GM12878 (cell line): ENCODE measurements at places on chromosomes 4 and X.

DNA sequence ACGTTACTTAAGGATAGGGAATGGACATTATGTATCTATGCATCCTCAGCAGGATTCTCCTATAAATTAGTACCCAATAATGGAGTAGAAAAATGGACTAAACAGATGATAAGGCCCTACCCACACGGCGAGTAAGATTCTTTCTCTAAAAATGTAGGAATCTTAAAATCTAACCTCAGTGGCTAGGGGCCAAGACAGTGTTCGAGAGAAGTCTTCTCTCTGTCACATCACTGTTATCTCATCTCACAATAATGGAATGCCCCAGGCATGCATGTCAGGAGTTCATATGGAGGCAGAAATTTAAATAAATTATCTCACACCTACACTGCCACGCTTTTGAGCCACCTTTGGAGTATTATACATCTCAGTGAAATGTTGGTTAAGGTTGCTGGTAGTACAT lies 132.9 kb downstream of the LDB2 start:
- DNase-seq: no peak

- DNase-seq: no peak
These were observed 61.3 kb downstream of the AFAP1 start for GRCh38 chr4:7878323-7878722.

DNA sequence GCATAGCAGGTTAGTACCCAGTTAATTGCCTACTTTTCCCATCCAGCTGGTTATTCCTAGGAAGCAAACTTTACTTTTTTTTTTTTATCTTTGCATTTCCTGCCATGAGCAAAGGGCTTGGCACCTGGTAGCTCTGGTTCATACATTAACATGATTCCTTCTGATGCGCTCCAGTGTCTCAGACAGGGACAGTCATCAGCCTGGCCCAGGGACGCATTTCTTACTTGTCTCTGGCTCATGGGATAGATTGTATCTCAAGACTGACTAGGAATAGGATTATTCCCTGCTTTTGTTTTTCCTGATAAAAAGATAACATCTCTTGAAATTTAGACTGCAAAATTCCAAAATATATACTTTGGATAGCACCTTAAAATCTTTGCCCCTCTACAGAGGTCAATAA lies 571.5 kb upstream of the TENM3 start:
- no peak for DNase-seq

GRCh38 chrX:48467281-48467761 lies 2.7 kb downstream of the SLC38A5 start:
- DNase-seq: no peak

GRCh38 chrX:100358766-100359165 lies 51.3 kb downstream of the PCDH19 start:
- no peak for DNase-seq

- no peak for DNase-seq
These were observed 14.6 kb upstream of the ZNF630 start for GRCh38 chrX:48086082-48086481.

DNA sequence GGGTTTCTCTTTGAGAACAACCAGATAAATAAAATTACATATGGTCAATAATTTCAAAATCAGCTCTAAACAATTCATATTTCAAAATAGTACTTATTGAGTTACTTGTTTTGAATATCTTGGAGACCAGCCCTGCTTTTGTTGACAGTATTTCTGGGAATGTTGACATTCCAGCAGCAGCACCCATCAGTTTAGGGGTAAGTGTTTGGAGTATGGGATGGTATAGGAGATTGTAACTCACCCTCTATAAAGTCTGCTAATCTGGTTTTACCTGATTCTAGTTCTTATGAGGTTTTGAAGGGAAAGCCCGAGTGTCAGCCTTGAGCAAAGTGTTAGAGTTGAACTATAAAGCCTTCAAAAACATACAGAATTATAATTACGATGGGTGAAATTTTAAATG lies 139.2 kb upstream of the ANKRD50 start:
- no peak for DNase-seq

- no peak for DNase-seq
These were observed 124.9 kb downstream of the IRF2 start for GRCh38 chr4:184349283-184350039.

GRCh38 chr4:53605783-53606182 lies 14.5 kb upstream of the LNX1 start:
- no peak for DNase-seq

DNA sequence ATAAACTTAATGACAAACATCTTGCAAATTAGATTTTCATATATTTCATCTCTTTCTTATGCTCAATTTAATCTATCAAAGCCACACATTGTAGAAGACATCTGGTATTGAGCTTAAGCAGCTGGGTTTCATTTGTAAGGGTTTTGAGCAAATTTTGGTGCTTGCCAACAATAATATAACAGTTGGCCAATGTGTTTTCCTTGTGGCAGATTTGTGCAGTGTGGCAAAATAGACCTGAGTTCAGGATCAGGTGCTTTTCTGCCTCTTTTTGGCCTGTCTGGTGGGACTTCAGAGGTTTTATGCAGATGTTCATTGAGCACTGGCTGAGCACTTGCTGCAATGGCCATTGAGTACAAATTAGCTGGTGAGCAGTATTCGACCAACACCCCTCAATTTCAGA lies 301.9 kb downstream of the BMPR1B start:
- no peak for DNase-seq

DNA sequence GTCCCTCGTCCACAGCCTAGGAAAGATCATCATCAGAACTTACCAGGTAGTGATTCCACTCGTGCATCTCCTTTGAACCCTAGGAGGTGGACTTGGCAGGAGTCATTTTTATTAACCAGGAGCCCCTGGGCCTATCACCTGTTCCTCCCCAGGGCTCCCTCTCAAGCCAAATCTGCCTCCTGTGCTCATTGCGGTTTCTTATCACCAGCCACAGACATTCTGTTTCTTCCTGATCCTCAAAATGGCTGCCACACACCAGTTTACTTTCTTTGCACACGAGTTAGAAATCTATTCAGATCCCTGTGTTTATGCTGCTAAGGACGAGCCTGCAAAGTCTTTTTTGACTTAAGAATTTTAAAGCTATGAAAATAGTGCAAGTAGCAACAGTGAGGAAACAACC lies 354.5 kb upstream of the BOD1L1 start:
- DNase-seq: no peak

DNA sequence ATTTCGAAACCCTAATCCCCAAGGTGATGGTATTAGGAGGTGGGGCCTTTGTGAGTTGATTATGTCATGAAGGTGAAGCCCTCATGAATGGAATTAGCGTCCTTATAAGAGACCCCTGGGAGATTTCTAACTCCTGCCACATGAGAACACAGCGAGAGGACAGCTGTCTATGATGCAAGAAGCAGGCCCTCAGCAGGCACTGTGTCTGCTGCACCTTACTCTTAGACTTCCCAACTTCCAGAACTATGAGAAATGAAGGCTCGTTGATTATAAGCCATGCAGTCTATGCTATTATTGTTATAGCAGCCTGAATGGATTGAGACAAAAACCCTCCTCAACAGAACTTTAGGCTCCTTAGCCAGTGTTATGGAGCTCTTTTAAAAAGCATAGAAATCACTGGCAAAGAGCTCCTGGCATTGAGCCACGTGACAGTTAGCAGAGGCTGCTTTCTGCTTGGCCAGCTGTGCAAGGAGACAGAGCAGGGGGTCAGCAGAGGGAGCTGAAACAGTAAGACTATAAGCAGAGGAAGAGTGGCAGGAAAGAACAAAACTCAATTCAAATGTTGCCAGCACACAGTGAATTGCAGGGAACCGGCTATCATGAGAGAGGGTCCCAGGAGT lies 219.2 kb upstream of the FAT1 start:
- DNase-seq: no peak

GRCh38 chr4:182261651-182262223 lies 18.5 kb downstream of the TENM3 start:
- DNase-seq: no peak

GRCh38 chr4:53161787-53162433 lies 204.0 kb downstream of the SCFD2 start:
- DNase-seq: no peak

- DNase-seq: no peak
These were observed 4.1 kb upstream of the NR0B1 start for GRCh38 chrX:30313322-30313721.

- peak; percentile 66 for DNase-seq
These were observed 67.1 kb downstream of the DTHD1 start for GRCh38 chr4:36348403-36348938.

DNA sequence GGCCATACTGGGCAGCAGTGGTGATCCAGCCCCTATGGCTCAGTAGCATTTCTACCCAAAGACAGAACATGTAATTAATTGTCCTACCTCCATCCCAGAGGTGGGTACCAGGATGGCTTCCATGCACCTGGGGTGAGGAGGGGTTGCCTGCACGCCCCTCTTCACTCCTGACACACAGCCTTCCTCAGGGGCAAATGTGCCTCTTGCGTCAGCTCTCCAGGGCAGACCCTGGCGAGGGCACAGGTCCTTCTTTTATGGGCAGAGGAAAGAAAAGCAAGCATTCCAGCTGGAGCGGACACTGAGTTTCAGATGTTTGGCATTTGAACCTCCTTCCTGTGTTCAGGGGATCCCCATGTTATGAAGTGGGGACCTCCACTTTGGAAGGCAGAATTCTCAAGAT lies 95.6 kb downstream of the PHKA2 start:
- no peak for DNase-seq

DNA sequence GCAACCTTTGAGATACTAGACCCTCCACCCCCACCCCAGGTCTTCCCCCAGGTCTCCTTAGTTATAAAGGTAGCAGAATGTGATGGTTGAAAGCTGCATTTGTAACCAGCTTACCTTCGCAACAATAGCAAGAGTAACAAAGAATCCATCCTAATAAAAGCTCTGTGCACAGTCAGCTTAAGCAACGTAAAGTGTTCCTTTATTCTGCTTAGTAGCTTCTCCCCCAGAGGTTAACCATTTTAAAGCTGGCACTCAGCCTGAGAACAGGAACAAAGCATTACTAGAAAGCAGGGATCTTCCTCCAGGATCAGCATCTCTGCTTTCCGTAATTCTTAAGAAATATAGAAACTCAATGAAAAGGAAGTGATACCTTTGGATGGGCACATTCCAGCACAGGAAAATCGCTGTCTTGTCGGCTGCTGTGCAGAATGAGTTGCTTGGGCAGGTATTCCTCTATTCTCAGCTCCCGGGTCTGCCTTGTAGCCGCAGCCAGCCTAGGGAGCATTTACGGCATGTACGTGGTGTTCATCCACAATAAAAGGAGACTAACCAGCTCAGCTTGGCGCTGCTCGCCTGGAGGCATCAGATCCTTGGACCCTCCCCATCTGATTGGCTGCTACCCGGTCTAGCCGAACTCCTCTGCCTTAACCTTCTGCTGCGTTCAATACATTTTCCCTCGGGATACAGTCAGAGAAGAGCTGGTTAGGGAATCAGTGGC lies 113.0 kb upstream of the TLR3 start:
- DNase-seq: no peak

- DNase-seq: no peak
These were observed 6.4 kb upstream of the PTTG2 start for GRCh38 chr4:37953620-37954293.

- no peak for DNase-seq
These were observed 28.3 kb downstream of the ZFYVE28 start for GRCh38 chr4:2390146-2390545.

GRCh38 chr4:147793569-147794313 lies 61.9 kb downstream of the ARHGAP10 start:
- DNase-seq: no peak

GRCh38 chrX:37776283-37776986 lies 3.4 kb upstream of the CYBB start:
- DNase-seq: no peak

DNA sequence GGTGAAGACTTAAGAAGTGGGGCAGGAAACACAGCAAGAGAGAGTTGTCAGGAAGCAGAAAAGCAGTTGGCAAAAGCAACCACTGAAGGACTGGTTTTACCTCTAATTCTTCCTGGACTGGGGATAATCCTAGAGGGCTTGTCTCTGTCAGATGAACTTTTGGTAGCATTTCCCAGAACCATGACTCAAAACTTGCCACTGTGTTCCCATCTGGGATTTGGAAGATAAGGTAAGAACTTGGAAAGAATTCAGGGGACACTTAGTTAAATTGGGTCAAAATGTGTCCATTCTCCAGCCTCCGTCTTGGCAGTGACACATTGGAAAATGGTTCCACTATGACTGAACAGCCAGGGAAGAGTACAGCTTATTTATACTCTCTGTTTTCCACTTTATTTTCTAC lies 55.7 kb downstream of the CD38 start:
- DNase-seq: no peak

DNA sequence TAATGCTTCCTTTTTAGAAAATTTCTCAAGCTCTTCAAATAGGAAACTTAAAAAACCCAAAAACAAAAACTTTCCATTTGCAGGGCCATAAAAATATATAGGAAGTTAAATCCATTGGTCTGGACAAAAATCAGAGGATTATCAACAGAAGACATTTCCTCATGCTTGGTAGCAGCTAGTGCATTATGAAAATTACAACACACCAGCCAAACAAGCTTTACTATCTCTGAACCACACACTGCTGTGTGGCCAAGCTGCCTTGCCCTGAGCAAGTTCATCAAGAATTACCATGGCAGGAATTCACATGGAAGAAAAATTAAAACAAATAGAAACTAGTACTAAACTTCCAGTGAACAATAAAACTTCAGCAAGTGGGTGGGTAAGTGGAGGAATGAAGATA lies 3.6 kb downstream of the USP46 start:
- no peak for DNase-seq

GRCh38 chrX:45709381-45709780 lies 508.7 kb upstream of the DIPK2B start:
- no peak for DNase-seq

DNA sequence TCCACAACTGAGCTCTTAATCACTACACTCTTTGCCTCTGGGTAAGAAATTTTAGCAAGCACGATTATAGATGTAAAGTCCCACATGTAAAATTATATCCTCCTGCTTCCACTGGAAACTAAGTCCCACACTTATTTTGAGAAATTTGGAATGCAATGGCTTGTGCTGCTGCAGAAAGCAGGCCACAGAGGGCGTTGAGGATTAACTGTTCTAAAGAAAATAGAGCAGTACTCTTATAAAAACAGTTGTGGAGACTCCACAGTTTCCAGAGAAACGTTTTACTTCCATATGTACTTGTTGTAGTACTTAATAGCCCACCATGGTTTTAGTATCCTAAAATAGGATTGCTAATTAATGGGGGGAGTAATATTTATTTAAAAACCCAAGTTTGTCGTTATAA lies 1.7 kb upstream of the CENPC start:
- DNase-seq: no peak

- DNase-seq: no peak
These were observed 175.8 kb downstream of the CCNG2 start for GRCh38 chr4:77332696-77333270.

DNA sequence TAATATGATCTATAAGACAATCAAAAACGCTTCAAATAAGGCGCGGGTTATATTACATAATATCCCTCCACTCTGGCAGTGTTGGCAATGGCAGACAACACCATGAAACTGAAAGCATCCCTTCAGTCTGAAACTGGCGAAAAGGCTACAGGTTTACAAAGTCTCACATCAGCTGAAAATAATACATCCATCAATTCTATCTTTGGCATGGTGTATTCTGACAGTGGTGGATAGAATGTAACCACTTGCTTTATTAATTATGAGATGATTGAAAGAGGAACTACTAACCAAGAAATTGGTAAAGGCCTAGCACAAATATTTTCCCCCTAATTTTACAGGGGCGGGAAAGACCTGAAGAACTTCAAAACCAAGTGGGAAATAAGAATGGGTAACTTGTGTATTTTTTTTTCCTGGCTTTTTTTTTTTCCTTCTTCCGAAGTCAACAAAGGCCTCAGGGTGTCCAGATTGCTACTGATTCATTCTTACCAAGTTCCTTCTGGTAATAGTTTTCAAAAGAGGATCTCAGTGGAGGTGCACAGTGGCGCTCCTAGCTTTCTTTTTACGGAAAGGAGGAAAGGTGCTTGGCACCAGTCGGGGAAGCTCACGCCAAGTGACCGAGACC lies 728 bp downstream of the UBA6 start:
- DNase-seq: no peak

GRCh38 chr4:127832585-127832984 lies 48.1 kb upstream of the PLK4 start:
- peak; percentile 41 for DNase-seq
